ENCODE measurements at places on chromosomes 16 and 17.

DNA sequence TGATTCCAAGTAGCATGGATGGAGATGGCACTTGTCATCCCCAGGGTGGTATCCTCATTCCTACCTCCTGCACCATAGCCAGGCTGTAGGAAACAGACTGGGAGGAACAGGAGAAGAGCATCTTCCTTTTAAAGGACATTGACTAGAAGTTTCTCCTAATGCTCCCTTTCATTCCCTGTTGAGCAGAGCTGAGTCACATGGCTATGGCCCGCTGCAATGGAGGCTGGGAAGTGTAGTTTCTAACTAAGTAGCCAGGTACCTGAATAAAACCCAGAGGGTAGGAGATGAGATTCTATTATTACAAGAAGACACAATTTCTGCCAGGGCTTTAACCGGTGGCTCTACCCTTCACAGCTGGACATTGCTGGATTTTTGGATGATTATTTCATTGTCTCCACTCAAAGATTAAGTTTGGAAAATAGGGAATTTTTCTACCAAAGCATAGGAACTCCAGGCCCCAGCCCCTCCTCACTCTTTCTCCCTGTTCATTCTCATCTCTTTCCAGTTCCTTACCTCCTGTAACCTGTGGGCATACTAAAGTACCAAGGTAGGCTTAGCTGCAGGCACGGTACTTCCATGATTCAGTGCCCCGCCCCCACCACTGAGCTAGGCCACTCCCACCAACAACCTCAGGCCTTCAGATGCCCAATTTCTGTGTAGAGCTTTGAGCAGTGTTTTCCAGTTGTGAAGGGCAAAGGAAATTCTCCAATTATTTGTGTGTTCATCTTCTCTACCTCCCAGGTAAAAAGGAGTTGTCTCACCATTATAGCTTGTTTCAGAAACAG, 378.3 kb downstream of the CDH13 start:
- no peak for DNase-seq

GRCh38 chr16:88353691-88354090, 29.1 kb upstream of the ZNF469 start:
- DNase-seq: no peak

DNA sequence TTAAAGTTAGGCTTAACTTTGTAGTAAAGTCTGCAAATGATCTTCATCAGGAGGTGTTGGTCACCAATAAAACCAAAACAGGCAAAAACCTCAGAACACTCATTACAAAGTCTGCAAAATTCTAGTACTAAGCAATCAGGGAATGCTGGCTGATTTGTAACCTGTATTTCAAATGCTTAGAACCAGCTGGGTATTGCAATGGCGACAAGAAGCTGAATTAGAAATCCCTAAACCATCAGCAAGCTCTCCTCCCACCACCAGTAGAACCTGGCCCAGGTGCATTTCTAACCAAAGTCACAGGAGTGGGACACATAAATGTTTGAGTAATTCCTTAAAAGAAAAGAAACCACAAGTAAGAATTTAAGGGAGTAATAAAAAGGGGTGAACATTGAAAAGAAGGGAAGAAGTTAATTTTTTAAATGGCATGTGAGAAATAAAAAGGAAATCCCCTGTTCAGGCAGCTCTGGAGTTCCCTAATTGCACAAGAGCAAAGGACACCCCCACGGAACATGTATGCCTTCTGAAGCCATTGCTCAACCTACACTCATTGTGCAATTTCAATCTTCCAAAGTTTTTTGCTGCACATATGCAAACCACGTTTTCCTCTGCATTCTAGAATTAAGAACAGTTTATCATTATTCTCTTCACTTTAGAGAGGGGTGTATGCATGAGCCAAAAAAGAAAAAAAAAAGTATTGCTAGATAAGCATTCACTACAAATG, 102.9 kb downstream of the HIC1 start:
- no peak for DNase-seq

- peak; percentile 59 for DNase-seq
Observed at GRCh38 chr17:63998050-63998720, at the start of gene PRR29. PRR29 (plus strand) TSS chr17:63998351; CDS start chr17:63998365, 14 bp downstream.

DNA sequence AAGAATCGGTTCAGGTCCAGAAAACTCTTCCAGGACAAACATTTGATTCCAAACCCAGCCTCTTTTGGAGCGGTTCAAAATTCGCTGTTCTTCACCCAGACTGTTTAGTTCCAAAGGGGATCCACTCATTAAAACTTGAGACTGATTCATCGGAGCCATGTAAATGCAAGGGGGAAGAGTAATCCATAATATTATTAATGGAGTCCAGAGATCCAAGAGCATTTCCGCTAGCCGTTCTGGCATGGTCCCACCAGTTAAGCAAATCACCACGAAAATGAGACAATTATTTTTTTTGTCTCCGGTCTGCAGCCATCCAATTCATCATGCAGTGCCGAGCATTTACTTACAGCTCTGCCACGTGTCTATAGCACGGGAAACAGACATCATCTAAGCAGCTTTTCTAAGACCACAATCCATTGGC, 15.1 kb downstream of the CDH8 start:
- no peak for DNase-seq

DNA sequence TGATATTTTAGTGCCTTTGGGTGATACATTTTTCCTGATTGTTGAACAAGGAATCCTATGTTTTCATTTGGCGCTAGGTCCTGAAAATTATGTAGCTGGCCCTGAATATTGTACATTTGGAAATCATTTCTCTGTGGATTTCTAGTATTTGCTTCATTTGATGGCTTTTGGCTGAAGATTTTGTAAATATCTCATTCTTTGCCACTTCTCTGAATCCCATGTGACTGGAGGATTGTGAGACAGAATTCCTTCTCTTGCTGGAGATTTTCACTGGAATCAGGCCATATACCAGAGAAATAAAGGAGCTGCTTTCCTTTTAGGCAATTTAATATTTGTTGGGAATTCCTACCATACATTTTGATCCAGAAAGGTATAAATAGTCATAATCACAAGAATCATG, 8.6 kb downstream of the KRT28 start:
- no peak for DNase-seq

DNA sequence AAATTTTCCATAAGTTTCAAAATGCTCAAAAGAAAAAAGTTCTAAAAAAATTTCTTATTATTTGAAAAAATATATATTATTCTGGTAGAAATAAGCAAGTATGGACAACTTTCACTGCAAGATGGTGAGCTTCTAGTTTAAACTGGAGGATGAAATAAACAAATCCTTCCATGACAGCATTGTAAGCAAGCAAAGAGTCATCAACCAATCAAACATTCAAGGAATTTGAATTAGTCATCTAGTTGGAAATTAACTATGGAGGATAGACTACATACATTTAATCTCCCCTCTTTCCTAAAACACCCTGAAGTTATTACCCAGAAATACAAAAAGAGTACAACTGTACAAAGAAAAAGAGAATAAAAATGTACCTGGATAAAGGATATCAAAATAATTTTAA, 51.0 kb upstream of the IRX5 start:
- no peak for DNase-seq

- DNase-seq: no peak
Observed at GRCh38 chr17:80431246-80432195, 16.6 kb downstream of the ENDOV start.

- DNase-seq: peak; percentile 67
Observed at GRCh38 chr17:29572691-29573557, 4.4 kb downstream of the TP53I13 start.

DNA sequence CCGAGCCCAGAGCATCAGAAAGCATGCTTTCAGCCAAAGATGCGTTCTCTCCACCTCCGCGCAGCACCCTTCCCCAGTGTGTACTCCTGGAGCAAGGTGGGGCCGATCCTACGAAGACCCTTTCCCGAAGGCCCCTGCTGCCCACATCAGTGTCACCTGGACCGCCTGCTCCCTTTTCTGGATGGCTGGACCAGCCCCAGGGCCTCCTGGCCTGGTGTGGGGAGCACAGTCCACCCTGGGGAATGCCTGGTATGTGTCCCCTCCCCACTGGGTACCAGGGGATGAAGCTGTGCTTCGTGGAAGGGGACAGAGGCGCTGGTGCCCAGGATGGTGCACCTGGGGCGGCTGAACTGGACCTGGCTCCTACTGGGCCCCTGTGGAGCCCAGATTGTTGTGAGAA, 173.8 kb downstream of the SEC14L1 start:
- DNase-seq: no peak

GRCh38 chr17:45227101-45227925, 5.6 kb downstream of the FMNL1 start:
- DNase-seq: no peak

- no peak for DNase-seq
Observed at GRCh38 chr17:18025945-18026776, 12.8 kb downstream of the ATPAF2 start.

DNA sequence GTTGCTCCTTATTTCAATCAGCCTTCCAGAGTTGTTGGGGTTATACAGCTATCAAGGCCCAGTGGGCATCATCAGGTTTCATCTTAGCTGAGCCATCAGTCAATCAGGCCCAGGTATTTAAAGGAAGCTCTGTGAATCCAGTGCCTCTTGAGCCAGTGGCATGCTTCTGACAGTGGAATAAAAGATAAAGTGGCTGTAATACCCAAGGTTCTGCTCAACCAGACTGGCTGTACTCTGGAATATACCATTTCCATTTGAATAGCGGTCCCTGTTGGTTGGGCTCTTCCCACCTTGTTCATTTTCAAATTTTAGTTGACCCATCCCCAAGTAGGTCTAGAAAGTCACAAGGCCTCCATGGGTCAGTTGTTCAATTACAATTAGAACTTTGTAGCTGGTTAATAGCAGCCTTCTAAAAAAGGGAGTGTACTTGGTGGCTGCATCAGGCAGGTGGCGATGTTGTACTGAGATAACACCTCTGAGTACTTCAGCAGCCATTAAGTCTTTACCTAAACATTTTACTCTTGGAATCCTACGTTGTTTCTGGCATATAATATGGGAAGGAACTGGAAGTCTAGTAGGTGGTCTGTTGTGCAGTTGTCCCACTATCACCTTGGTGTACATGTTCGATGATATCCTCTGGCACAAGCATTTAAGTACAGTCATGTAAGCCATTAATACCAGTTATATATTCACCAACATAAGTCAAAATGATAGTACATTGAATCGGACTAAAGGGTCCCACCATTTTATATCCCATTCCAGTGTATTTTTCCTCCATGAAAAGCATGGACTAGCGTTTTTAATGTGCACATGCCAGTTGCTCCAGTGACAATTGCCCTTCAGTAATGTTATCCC, 294.1 kb downstream of the BCAS3 start:
- peak; percentile 9 for DNase-seq

GRCh38 chr17:32567511-32567910, 80.7 kb downstream of the CDK5R1 start:
- DNase-seq: no peak

DNA sequence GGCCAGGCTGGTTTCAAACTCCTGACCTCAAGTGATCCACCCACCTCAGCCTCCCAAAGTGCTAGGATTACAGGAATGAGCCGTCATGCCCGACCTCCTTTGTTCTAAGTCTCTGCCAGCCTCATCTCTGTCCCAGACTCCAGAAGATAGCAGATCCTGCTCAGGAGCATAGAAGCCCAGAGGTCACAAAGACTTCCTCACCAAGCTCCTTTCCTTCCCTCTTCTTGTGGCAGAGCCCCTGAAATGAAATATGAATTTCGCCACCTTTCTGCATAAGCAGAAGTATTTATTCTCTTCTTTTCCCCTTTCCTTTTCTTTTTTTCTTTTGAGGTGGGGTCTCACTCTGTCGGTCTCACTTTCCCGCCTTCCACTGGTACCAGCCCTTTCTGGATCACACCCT, 11.5 kb upstream of the PIPOX start:
- DNase-seq: no peak

GRCh38 chr16:78490847-78491246, 391.4 kb downstream of the WWOX start:
- no peak for DNase-seq

DNA sequence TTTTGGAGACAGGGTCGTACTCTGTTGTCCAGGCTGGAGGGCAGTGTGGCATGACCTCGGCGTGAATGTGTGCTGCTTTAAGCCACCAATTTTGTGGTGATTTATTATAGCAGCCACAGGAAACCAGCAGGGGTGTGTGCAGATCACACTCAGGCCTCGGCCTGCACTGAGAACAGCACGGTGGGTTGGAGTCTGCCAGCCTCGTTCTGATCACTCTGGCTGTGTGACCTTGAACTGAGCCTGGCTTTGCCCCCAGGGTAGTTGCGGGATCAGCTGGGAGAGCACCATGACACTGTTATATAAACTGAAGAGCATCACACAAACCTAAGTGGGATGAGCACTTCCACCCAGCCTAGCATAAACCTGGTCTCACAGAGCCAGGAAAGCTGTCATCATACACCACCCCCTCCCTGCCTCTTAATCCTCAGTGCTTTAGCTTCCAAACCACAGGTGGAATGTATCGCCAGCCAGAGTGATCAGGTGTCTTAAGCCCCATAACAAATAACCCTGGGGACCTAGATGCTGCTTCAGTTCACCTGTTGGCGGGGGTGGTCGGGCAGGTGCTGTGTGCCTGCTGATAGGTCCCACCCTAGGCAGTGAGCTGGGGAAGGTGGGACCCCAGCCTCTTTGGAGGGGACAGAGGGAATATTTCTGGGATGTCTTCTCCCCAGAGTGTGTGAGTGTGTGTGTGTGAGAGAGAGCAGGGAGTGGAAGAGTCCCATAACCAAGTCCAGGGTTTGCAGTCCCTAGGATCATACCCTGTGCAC, 28.6 kb upstream of the NDRG4 start:
- DNase-seq: no peak

- DNase-seq: no peak
Observed at GRCh38 chr16:59385959-59386358, 651.8 kb upstream of the GOT2 start.

GRCh38 chr16:9177861-9178260, 86.4 kb downstream of the HAPSTR1 start:
- no peak for DNase-seq

DNA sequence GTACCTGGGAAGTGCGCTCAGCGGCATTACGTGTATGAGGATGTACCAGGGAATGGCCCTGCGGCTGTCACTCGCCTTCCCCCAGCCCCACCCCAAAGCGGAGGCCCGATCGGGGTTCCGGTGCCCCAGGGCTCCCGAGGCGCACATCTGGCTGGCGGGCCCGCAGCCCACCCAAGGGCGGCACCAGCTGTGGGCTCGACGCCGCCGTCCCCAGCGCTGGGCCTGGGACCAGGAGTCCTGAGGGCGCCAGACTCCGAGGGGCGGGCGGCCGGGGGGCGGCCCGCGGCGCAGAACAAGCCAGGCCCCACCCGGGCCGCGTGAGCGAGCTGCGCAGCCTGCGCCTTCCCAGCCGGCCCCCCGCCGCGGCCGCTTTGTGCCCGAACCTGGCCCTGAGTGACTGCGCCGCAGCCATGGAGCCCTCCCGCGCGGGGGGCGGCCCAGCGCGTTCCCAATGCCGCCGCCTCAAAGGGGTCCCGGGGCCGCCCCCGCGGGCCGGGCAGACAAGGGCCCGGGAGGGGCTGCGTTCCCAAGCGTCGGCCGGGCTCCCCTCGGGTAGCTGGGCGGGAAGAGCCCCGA, 17.4 kb downstream of the ZNF423 start:
- DNase-seq: no peak

- DNase-seq: no peak
Observed at GRCh38 chr16:51982715-51983680, 563.9 kb downstream of the TOX3 start.
